Activated CD4-positive, alpha-beta T cell treated with anti-CD3 and anti-CD28 coated beads, Interleukin-2, amount 10 ng/mL, durations not matched to agents 24 days and 14 days (primary cell): ENCODE measurements at places on chromosomes 5 and 9.

DNA sequence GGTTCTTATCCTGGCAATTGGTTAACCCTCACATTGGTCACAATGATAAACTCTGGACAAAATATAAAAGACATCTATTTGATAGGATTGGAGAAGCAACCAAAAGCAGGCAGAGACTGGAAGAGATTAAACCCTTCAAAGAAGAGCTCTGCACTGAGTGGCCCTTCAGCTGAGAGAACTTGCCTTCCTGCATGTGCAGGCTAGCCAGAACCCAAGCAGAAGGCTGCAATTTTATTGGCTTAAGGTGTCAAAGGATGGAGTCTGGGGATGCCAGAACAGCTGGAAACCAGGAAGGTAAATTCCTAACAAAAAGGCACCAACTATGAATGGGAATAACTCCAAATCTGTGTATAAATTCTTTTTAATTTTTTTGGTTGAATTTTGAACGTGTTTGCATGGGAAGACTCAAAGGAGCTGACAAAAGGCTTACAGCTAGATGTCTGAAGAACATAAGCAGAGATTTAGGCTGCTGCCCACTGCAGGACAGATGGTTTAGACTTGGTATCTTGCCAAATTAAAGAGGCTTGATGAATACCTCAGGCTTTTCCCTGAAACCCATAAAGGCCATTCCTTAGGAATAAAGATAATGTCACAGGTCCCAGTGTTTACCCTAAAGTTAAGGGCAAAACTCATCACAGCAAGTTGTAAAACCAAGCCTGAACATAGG, 66.3 kb downstream of the NR2F1 start:
- no peak for DNase-seq

- no peak for DNase-seq
Observed at GRCh38 chr9:133961226-133962165, 30.6 kb downstream of the VAV2 start.

DNA sequence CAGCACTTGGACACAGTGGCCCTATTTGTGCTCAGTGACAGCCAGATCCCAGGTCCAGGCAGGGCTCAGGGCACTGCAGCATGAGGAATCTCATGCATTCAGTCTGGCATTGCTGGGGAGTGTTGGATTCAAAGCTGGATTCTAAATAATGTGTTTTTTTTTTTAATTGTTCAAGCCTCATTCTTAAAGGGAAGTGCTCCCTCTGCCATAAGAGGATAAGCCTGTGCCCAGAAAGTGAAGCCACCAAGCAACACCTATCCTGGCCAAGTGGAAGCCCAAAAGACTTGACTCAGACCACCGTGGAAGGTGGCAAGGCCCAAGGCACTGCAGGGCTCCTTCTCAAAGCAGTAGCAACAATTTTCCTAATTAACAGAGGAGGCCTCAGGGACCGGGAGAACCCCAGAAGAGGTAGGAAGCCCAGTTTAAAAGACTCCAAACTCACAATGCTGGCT, 135.6 kb downstream of the ACTL7B start:
- DNase-seq, result no peak

- DNase-seq, result no peak
Observed at GRCh38 chr5:68074048-68074632, 141.4 kb upstream of the PIK3R1 start.

- DNase-seq, result no peak
Observed at GRCh38 chr9:121958530-121958929, 134.6 kb downstream of the TTLL11 start.

- DNase-seq, result no peak
Observed at GRCh38 chr5:177529247-177530203, 12.8 kb upstream of the DDX41 start.

- DNase-seq, result no peak
Observed at GRCh38 chr9:16315720-16316119, 554.8 kb downstream of the BNC2 start.

- DNase-seq, result no peak
Observed at GRCh38 chr5:59864718-59865117, 28.8 kb downstream of the PDE4D start.

GRCh38 chr5:151461312-151461711, 13.9 kb downstream of the SLC36A1 start:
- no peak for DNase-seq

- no peak for DNase-seq
Observed at GRCh38 chr9:86321373-86321772, 32.8 kb downstream of the TUT7 start.

DNA sequence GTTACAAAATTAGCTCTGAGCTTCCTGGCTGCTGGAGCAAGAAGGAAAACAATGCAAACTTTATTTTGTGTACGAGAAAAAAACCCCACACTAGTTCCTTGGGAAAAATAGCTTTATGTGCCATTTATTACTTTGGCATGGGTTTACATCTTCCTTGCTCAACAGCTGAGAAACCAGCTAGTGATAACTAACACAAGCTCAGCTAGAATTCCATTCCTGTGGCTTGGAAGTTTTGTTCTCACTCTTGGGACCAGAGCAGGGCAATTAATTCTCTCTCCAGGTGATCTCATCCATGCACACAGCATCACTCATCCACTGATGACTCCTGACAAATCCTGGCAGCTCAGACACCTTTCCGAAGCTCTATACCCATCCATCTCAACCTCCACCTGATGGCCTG, 104.1 kb downstream of the CRB2 start:
- no peak for DNase-seq

GRCh38 chr9:132731230-132731629, 61.0 kb downstream of the GTF3C4 start:
- DNase-seq, result no peak

GRCh38 chr9:94872891-94873511, 146.5 kb downstream of the AOPEP start:
- DNase-seq, result peak; percentile 41

DNA sequence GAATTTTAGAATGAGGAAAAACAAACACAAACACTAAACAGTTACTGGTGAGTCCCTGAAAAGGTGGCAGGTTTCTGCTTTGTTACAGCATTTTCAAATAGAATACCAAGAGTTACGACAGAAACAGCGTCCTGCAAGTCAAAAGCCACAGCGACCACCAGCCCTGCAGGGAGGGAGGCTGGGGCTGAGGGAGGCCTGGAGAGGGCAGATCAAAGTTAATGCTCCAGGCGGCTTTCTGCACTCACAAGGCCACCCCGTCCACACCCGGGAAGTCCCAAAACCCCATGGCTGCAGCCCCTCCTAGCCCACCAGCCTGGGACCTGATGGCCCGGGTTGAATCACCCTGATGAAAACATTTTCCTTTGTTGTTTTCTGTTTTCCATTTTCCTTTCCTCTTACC, 29.3 kb downstream of the COL23A1 start:
- no peak for DNase-seq

DNA sequence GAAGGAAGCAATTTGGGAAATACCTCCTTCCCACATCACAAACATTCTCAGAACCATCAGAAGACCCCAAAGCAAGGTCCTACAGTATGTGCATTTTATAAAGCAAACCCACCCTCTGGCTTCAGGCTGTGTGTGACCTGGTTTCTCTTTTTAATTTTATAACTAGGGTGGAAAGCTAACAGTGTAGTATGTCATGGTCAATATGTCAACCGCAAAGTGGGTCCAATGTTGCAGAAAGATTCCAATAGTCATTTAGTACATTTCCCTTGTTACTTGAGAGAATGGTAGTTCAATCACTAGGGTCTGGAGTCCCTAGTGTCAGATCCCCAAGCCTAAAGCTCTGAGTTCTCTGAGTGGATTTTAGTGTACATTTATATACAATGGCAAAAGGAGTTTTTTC, 96.2 kb downstream of the FGF1 start:
- DNase-seq, result no peak

DNA sequence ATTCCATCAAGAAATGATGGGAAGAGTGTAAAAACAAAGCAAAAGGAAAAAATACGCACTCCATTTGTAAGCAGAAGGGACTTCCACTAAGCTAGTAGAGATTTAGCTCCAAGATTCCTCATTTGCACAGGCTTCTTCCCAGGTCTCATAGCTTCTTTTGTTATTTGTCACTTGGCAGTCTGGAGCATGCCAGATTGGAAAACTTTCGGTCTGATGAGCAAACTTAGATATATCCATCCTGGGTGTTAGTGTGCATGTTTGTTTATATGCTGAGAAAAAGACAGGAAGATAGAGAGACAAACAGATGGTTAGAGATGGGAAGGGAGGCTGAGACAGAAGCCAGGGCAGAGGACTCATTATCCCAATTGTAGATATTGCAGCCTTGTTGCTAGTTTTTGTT, 1644.5 kb upstream of the NUDT12 start:
- DNase-seq, result no peak

DNA sequence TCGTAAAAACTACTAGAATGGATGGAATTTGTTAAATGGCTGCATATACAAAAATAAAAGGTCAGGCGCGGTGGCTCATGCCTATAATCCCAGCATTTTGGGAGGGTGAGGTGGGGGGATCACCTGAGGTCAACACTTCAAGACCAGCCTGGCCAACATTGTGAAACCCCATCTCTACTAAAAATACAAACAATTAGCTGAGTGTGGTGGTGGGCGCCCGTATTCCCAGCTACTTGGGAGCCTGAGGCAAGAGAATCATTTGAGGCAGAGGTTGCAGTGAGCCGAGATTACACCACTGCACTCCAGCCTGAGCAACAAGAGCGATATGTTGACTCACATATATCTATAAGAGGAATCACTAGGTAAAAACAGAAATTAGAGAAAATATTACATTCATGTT, 9.3 kb upstream of the GPR150 start:
- DNase-seq, result no peak

DNA sequence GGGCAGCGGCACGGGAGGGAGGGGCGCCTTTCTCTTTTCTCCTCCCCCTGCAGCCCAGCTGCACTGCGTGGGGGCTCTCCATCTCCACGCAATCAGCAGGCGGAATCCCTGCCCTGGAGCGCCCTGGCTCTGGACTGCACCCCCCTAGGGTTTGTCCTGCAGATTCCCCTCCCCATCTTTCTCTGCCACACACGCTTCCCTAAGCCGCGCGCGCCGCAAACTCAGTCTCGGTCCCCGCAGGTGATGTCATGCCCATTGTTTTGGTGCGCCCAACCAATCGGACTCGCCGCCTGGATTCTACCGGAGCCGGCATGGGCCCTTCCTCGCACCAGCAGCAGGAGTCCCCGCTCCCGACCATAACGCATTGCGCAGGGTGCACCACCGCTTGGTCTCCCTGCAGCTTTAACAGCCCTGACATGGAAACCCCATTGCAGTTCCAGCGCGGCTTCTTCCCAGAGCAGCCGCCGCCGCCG, at the start of gene KCNN2:
TSS of gene KCNN2 (plus strand) at position 347 of the 473 bp plus-strand sequence. CDS start at position 417, 70 bp downstream.
- DNase-seq, result no peak

GRCh38 chr9:137820161-137820855, 57.3 kb upstream of the CACNA1B start:
- no peak for DNase-seq

DNA sequence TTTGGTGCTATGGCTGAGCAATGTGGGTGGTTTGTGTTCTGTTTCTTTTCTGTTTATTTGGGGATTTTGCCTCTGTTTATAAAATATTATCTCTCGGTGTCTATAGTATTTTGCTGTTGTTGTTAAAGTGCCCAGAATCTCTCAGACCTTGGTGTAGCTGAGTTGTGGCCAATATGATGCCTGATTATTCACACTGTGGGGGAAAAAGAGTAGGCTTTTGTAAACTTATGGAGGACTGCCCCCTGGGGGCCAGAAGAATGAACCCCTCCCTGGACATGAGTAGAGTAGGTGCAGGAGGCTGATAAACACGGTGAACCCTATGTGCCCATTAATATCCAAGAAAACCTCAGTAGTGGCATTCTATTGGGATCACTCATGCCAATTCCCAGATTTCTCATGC, 49.0 kb upstream of the DPYSL3 start:
- no peak for DNase-seq

GRCh38 chr5:39469777-39470415, 45.1 kb upstream of the DAB2 start:
- DNase-seq, result no peak

GRCh38 chr9:127223810-127224177, 40.8 kb upstream of the GARNL3 start:
- DNase-seq, result no peak

GRCh38 chr9:135895202-135895848, 12.0 kb downstream of the CAMSAP1 start:
- DNase-seq, result no peak

DNA sequence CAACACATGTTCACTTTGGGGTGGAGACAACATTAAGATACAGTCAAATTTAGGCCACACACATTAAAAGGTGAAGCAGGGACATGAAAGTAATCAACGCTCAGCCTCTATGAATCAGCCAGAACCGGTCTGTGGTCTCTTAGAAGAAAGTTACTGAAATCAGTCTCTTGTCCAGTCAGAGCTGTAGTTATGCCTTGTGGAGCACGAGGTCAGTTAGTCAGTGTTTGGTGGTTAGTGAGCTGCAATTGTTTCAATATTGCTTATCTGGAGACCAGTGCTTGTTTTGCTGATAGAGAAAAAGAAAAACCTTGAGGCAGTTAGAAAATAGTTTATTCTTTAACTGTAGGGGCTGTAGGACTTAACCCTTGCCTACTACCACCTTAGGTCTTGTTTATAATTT, 157.8 kb upstream of the RASEF start:
- no peak for DNase-seq

- DNase-seq, result no peak
Observed at GRCh38 chr9:28832168-28832770, 1259.0 kb upstream of the C9orf72 start.

DNA sequence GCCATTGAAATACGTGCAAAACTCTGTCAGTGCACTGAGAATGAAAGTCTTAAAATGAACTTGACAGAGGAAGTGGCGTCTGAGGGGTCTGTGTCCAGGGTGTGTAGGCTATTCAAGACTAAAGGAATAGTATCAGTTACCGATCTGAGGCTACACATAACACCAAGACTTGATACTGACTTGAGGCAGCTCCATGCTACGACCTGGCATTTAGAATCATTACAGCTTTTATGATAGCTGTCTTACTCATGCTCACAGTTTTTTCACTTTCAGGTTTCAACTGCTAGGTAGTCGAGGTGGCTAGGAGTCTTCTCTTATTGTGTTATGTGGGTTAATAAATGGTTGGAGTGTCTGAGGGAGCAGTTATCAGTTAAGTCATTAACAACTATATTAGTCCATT, 92.8 kb upstream of the SLCO6A1 start:
- DNase-seq, result no peak

DNA sequence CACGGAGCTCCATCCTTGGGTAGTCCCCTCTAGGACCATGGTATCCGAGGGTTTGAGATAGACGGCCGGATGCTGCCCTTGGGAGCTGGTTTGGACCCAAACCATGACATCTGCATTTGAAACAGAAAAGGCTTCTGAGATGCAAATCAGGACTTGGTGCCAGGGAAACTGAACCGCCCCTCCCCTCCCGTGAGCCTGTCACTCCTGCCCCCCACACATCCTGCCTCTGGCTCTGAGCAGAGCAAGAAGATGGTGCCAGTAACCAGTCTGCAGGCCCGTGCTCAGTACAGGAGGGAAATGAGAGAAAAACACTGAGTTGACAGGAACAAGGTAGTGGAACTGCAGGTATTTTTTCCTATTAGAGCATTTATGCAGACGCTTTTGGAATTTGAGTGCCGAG, 18.6 kb downstream of the ARPC5L start:
- no peak for DNase-seq

- DNase-seq, result peak; percentile 64
Observed at GRCh38 chr5:179805070-179805528, 1.6 kb downstream of the MGAT4B start.
